H1 (cell line): ENCODE measurements at places on chromosomes 7 and 10. TPM values are rescaled to one million over a fixed set of nuclear protein-coding genes. Genes with fewer than 3 reads are reported as not detected.

The PTPRN2 gene
- total RNA-seq, result 3.6 and 4.5 TPM in 2 replicates

GRCh38 chr7:29564496-29565223 lies 1.0 kb downstream of the PRR15 start:
- H3K4me1 ChIP-seq, result peaks cover 9% of the 10 kb centered on the region
- no peak overlapping the region for H3K27ac ChIP-seq
- H3K4me3 ChIP-seq, result peak overlapping the region; percentile 79
- no peak for DNase-seq
- no peaks in the 10 kb centered on the region for H3K36me3 ChIP-seq
- H3K27me3 ChIP-seq, result no peaks in the 10 kb centered on the region

DNA sequence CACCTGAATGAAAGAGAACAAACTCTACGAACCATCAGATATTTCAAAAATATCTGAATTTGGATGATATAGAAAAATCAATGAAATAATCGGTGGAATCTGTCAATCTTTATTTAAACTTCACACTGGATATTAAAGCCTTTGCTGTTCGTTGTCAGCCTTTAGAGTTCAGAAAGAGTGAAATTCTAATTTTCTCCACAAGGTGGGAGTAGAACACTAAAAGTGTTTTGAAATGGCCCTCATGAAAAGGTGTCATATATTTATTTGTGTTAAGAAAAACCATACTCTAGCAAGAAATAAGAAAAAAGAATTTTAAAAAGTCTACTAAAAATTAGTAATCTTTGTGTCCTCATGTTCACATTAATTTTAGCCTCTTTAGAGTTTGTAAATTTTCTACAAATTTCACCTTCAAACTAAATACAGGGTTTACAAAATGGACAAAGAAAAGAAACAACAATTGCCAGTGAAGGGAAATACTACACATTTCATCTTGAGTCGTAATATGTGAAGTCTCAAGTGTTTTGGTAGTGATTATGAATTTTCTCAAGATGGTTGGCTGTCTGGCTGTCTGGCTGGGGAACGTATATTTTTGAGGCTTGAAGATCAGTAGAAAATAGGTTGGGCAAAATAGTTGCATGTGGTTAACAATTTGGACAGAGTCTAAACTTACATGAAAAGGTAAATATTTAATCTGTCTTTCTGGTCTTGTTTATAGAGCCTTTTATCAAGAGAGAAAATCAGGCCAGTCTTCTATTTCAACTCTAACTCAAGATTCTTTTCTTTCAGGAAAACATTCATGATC lies 43.7 kb downstream of the DNAJB9 start:
- no peak overlapping the region for H3K4me3 ChIP-seq
- H3K36me3 ChIP-seq, result no peaks in the 10 kb centered on the region
- no peaks in the 10 kb centered on the region for H3K27me3 ChIP-seq
- no peak for DNase-seq
- no peak overlapping the region for H3K27ac ChIP-seq
- peaks cover 6% of the 10 kb centered on the region for H3K4me1 ChIP-seq

The UPK3B gene
- total RNA-seq, result 18.4 and 20.6 TPM in 2 replicates

GRCh38 chr7:50832744-50833143 lies 50.0 kb upstream of the GRB10 start:
- no peak for DNase-seq
- no peak overlapping the region for H3K4me3 ChIP-seq
- no peak overlapping the region for H3K27ac ChIP-seq
- no peaks in the 10 kb centered on the region for H3K27me3 ChIP-seq
- H3K4me1 ChIP-seq, result no peaks in the 10 kb centered on the region

GRCh38 chr10:114698271-114699061 lies 40.4 kb upstream of the ABLIM1 start:
- no peaks in the 10 kb centered on the region for H3K36me3 ChIP-seq
- H3K4me1 ChIP-seq, result no peaks in the 10 kb centered on the region
- H3K27me3 ChIP-seq, result no peaks in the 10 kb centered on the region
- DNase-seq, result no peak
- no peak overlapping the region for H3K4me3 ChIP-seq
- H3K27ac ChIP-seq, result no peak overlapping the region

DNA sequence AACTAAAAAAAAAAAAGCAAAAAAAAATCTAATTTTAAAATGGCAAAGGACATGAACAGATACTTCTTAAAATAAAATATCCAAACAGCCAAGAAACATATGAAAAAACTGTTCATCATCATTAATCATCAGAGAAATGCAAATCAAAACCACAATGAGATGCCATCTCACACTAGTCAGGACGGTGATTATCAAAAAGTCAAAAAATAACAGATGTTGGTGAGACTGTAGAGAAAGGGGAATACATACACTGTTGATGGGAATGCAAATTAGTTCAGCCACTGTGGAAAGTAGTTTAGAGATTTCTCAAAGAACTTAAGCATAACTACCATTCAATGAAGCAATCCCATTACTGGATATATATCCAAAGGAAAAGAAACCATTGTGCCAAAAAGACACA lies 30.2 kb downstream of the COBL start:
- H3K4me3 ChIP-seq, result no peak overlapping the region
- no peaks in the 10 kb centered on the region for H3K27me3 ChIP-seq
- DNase-seq, result no peak
- no peaks in the 10 kb centered on the region for H3K36me3 ChIP-seq
- H3K27ac ChIP-seq, result no peak overlapping the region
- peaks cover 16% of the 10 kb centered on the region for H3K4me1 ChIP-seq

DNA sequence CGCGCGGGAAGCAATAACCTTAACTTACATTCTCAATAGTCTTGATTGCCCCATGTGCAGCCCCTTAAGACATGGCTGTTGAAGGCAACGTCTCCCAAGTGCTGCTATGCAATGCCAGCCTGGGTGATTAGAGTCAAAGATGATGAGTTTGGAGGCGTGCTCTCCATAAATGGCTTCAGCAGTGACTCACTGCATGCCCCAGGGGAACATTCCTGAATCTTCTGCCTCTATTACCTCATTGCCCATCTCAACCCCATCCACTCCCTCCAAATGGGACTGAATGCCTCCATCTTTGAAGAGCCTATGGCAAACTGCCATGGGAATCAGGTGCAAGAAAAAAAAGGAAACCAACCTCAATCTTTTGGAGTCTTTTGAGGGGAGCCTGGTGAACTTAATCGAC lies 282.8 kb downstream of the SNX10 start:
- no peaks in the 10 kb centered on the region for H3K4me1 ChIP-seq
- no peak overlapping the region for H3K27ac ChIP-seq
- DNase-seq, result no peak
- no peaks in the 10 kb centered on the region for H3K27me3 ChIP-seq
- no peak overlapping the region for H3K4me3 ChIP-seq
- no peaks in the 10 kb centered on the region for H3K36me3 ChIP-seq

GRCh38 chr7:47572939-47573757 lies 8.8 kb downstream of the TNS3 start:
- no peak overlapping the region for H3K27ac ChIP-seq
- no peaks in the 10 kb centered on the region for H3K27me3 ChIP-seq
- no peak for DNase-seq

DNA sequence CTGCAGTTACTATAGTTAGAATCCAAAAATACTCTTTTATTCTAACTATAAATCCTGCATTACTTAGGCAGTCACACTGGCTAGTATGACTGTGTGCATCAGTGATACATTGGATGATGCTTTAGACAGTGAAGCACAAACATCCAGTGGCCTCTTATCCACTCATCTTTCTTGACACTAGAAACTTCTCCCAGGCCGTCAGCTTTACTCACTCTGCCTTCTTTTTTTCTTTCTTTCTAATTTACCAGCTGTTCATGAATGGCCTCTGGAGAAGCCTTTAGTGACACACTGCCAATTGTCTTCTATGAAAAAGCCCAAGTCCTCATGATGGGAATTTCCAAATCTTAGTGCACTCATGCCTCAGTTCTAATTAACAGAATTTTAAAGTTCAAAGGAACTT lies 26.2 kb upstream of the C10orf90 start:
- no peaks in the 10 kb centered on the region for H3K27me3 ChIP-seq
- H3K27ac ChIP-seq, result no peak overlapping the region
- no peak for DNase-seq
- H3K4me1 ChIP-seq, result no peaks in the 10 kb centered on the region
- H3K36me3 ChIP-seq, result no peaks in the 10 kb centered on the region

The PPIA gene
- 2,865 and 2,888 TPM in 2 replicates for total RNA-seq

DNA sequence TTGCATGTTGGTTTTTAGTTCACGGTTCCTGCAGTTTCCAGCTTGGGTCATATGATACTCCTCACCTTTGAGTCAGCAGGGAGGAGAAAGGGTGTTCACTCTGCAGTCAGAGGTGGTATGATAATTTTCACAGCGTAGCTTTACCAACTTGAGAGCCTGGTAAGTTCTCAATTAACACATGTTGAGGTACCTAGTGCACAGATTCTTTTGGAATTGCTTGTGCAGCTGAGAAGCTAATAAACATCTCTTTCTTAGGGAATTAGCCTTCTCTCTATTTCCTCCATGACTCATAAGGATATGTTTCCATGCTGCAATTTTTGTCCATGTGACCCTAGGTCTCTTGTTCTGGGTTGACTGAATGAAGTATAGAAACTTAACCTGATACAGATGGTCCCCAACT lies 166.6 kb downstream of the KIF20B start:
- no peak overlapping the region for H3K4me3 ChIP-seq
- DNase-seq, result no peak
- H3K4me1 ChIP-seq, result no peaks in the 10 kb centered on the region
- no peaks in the 10 kb centered on the region for H3K36me3 ChIP-seq

- no peak overlapping the region for H3K27ac ChIP-seq
- H3K27me3 ChIP-seq, result no peaks in the 10 kb centered on the region
- H3K36me3 ChIP-seq, result no peaks in the 10 kb centered on the region
- H3K4me3 ChIP-seq, result no peak overlapping the region
Observed at GRCh38 chr10:30857803-30858202, 173.9 kb downstream of the ZNF438 start.

The GRID2IP gene
- 1.0 and 1.3 TPM in 2 replicates for total RNA-seq

- no peaks in the 10 kb centered on the region for H3K36me3 ChIP-seq
- DNase-seq, result no peak
- no peaks in the 10 kb centered on the region for H3K27me3 ChIP-seq
- H3K4me1 ChIP-seq, result no peaks in the 10 kb centered on the region
- H3K27ac ChIP-seq, result no peak overlapping the region
Observed at GRCh38 chr10:2813286-2813685, 254.1 kb upstream of the PFKP start.

GRCh38 chr7:85111761-85112160 lies 75.1 kb downstream of the SEMA3D start:
- H3K4me1 ChIP-seq, result no peaks in the 10 kb centered on the region
- H3K27ac ChIP-seq, result no peak overlapping the region
- no peaks in the 10 kb centered on the region for H3K36me3 ChIP-seq
- H3K4me3 ChIP-seq, result no peak overlapping the region
- no peak for DNase-seq

The SPDYE9 gene
- not detected in 2 replicates for total RNA-seq

The MEOX2 gene
- 0.19 TPM in 1 of 2 replicates, not detected in the other for total RNA-seq

GRCh38 chr7:50634378-50634777 lies 69.2 kb upstream of the DDC start:
- no peaks in the 10 kb centered on the region for H3K27me3 ChIP-seq
- H3K27ac ChIP-seq, result no peak overlapping the region
- no peak for DNase-seq
- H3K36me3 ChIP-seq, result no peaks in the 10 kb centered on the region

DNA sequence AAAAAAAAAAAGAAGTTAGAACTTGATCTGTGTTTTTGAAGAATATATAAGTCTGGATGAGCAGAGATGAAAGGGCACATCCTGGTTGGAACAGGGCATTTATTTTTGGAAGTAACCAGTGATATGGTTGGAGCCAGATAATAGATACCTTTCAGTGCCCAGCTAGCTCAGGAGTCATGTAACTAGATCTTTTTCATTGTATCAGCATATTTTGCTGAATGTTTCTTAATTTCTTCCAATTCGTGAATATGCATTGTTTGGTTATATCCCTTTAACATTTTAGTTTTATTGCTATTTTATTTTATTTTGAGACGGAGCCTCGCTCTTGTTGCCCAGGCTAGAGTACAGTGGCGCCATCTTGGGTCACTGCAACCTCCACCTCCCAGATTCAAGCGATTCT lies 81.8 kb downstream of the LCOR start:
- H3K4me1 ChIP-seq, result no peaks in the 10 kb centered on the region
- H3K36me3 ChIP-seq, result no peaks in the 10 kb centered on the region; the same call in none of the 2 replicates

- no peaks in the 10 kb centered on the region for H3K27me3 ChIP-seq
- H3K27ac ChIP-seq, result no peak overlapping the region
- H3K36me3 ChIP-seq, result no peaks in the 10 kb centered on the region
- H3K4me3 ChIP-seq, result no peak overlapping the region
Observed at GRCh38 chr7:132650498-132650897, 74.2 kb upstream of the PLXNA4 start.

DNA sequence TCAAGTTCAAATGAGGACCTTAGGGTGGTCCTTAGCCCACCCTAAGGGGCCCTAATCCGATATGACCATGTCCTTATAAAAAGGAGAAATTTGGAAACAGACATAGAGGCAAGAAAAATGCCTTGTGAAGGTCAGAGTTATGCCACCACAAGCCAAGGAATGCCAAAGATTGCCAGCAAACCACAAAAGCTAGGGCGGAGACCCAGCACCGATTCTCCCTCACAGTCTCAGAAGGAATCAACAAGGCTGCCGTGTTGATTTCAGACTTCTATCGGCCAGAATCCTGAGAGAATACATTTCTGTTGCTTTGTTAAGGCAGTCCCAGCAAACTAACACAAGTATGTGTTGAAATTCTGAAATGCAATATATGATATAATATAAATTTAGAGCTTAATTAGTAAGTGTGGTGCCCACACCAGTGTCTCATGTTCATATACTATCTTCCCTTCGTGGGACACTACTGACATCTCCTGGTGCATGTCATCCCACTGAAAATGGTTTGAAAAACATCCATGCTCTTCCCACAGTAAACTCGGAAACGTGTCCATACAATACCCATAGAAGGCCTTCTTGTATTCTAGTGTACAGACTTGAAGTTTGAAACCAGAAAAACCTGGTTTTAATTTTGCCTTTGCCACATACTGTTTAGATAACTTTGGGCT lies 349.0 kb downstream of the TNS3 start:
- no peak overlapping the region for H3K27ac ChIP-seq
- no peak for DNase-seq
- no peaks in the 10 kb centered on the region for H3K27me3 ChIP-seq
- H3K4me1 ChIP-seq, result no peaks in the 10 kb centered on the region

The C7orf57 gene
- 0.27 and 0.56 TPM in 2 replicates for total RNA-seq

The CREM gene
- 21.9 and 24.4 TPM in 2 replicates for total RNA-seq

The GPAM gene
- total RNA-seq, result 15.5 and 18.5 TPM in 2 replicates

DNA sequence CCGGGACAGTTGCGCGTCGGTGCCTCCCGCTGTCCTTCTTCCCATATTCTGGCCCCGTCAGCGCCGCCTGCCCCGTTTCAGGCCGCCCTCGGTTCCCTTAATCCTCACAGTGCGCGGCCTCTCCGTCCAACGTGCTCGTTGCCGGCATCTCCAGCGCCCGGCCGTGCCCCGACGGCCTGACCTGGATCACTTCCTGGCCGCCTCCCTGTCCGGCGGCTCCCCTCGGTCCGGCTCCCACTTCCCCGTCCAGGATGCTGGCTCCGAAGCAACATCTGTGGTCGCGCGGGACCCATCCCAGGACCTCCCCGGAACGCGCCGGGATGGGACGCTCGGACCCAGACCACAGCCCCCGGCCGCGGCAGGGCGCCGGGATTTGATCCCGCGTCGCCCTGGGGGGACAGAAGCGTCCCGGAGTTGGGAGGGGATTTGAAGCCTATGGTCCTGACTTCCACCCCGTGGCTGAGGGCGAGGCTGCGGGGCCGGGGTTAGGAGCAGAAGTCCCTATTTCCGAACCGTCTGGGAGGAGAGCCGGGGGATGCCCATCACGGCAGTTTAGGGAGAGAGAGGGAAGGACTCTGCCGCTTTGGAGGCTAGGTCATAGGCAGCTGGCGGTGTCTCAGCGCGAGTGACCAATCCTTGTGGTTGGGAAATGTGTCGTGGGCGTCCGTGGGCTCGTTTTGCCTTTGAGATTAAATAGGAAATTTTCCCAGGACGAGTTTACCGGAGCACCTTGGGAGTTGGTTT lies 53.8 kb downstream of the KCTD7 start:
- H3K4me3 ChIP-seq, result peak overlapping the region; percentile 75
- H3K27me3 ChIP-seq, result no peaks in the 10 kb centered on the region
- no peaks in the 10 kb centered on the region for H3K36me3 ChIP-seq
